ENCODE measurements at places on chromosomes 6 and 20. TPM values are rescaled to one million over a fixed set of nuclear protein-coding genes. Genes with fewer than 3 reads are reported as not detected.

PPP1R11 gene
- total RNA-seq: 50.3 TPM

HNF4A gene
- not detected for total RNA-seq

SLC17A3 gene
- total RNA-seq: not detected

RPP40 gene
- 3.0 TPM for total RNA-seq

ELMO2 gene
- 38.5 TPM for total RNA-seq

HMGN3 gene
- 173 TPM for total RNA-seq

CFB gene
- total RNA-seq: 34.2 TPM

SLC35D3 gene
- total RNA-seq: not detected

SRMS gene
- not detected for total RNA-seq

PSMB9 gene
- 12.5 TPM for total RNA-seq

DNA sequence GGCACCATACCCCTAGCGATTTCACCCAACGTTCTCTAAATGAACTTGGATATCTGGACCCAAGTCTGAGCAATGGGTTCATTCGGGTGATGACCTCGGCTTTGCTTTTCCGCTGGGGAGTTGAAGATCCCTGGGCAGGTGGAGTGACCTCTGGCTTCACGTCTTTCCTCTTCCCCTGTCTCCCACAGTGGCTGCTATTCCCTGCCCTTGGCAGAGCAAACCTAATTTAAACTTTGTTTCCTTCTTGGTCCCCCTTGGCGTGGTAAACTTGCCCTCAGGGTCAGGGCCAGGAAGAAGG is 7.8 kb upstream of the TFAP2A start:
- no peak for DNase-seq

GRCh38 chr6:137323860-137324259 is 104.7 kb upstream of the IFNGR1 start:
- DNase-seq: no peak

GRCh38 chr6:79261666-79262065 is 27.2 kb upstream of the HMGN3 start:
- no peak for DNase-seq

GRCh38 chr6:6711832-6712448 is 123.4 kb downstream of the LY86 start:
- DNase-seq: no peak

- peak; percentile 82 for DNase-seq
Observed at GRCh38 chr6:157143171-157143889, 180.0 kb downstream of the TMEM242 start.

GRCh38 chr6:836276-836853 is 143.4 kb upstream of the EXOC2 start:
- no peak for DNase-seq

GRCh38 chr6:13711324-13711732 is 307 bp downstream of the RANBP9 start:
- DNase-seq: no peak

- DNase-seq: no peak
Observed at GRCh38 chr20:9838035-9838377, 870 bp downstream of the PAK5 start.

GRCh38 chr6:42509765-42510164 is 54.1 kb upstream of the UBR2 start:
- DNase-seq: no peak

DNA sequence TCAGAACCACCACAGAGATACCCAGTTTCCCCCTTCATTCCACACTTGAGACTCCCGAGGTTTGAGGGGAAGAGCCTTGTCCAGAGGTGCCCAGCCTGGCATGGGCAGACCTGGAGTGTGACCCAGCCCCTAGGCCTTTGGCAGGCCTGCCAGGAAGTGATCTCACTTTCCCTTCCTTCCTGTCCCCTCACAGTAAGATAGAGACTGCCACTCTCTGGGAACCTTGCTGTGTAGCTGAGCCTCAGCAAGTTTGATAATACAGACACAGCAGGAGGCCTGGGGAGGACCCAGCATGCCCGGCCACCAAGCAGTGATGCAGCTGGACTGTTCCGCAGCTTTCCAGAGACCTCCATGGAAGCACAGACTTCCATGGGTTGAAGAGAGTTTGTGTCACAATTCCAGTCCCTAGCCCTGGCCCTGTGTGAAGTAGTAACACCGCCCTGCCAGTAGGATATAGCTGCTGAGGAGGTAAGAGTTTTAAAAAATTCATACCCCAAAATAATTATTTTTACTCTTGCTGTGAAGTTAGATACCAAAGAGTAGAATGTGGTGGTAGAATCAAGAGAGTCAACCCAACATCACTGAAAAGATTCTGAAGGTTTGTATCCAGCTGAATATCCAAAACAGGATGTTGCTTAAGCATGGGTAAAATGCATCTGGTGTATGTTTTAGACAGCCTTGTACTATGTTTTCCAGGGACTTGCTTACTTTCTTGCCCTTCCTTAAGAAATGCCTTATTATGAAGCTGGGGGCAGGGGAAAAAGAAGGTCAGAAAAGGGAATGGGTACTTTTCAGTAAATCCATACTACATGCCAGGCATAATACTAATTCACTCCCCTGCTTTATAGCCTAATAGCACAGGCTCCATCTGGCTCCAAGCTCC is 16.3 kb downstream of the PKIG start:
- peak; percentile 83 for DNase-seq

GRCh38 chr6:79602859-79603258 is 28.3 kb upstream of the SH3BGRL2 start:
- DNase-seq: no peak

GRCh38 chr6:118913161-118913560 is 19.2 kb downstream of the ASF1A start:
- DNase-seq: no peak

DNA sequence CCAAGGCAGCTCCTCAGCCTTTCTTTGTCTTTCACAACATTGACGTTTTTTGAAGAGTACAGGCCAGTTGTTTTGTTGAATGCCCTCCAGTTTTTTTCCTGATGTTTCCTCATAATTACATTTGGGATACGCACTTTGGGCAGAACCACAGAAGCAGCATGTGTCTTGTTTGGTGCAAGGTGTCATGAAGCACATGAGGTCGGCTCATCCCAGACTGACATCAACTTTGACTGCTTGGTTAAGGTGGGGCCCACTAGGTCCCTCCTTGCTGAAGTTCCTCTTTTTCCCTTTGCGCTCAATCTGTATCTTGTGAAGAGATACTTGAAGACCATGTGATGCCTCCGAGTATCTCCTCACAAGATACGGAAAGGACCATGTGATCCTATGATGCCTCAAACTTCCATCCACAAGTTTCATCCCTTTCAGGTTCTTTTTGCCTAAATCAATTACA is 10.5 kb downstream of the SNAI1 start:
- DNase-seq: no peak

GRCh38 chr6:119647309-119647708 is 297.7 kb upstream of the MAN1A1 start:
- no peak for DNase-seq

DNA sequence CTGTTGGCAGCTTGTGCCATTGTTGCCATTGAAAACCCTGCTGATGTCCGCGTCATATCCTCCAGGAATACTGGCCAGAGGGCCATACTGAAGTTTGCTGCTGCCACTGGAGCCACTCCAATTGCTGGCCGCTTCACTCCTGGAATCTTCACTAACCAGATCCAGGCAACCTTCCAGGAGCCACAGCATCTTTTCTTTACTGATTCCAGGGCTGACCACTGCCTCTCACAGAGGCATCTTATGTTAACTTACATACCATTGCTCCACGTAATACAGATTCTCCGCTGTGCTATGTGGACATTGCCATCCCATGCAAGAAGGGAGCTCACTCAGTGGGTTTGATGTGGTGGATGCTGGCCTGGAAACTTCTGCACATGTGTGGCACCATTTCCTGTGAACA is 221.8 kb upstream of the FAM83B start:
- no peak for DNase-seq

DNA sequence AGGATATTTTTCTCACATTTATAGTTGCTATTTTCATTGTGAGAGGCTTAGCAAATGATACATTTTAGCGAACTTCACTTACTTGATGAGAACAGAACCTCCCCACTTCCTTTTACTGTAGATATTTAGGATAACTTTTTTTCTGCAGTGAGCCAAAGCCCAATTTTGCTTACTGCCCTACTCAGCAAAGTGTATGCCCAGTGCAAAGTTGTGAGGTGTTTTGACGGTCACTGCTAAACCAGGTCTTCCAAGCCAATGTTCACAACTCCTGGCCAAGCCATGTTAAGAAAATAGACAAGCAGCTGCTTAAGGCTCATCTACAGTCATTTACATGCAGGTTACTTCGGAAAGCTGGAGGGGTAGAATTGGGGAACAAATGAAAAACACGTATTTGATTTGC is 144.8 kb downstream of the ADGRG6 start:
- no peak for DNase-seq

GRCh38 chr6:75608956-75609533 is 7.4 kb downstream of the SENP6 start:
- no peak for DNase-seq

DNA sequence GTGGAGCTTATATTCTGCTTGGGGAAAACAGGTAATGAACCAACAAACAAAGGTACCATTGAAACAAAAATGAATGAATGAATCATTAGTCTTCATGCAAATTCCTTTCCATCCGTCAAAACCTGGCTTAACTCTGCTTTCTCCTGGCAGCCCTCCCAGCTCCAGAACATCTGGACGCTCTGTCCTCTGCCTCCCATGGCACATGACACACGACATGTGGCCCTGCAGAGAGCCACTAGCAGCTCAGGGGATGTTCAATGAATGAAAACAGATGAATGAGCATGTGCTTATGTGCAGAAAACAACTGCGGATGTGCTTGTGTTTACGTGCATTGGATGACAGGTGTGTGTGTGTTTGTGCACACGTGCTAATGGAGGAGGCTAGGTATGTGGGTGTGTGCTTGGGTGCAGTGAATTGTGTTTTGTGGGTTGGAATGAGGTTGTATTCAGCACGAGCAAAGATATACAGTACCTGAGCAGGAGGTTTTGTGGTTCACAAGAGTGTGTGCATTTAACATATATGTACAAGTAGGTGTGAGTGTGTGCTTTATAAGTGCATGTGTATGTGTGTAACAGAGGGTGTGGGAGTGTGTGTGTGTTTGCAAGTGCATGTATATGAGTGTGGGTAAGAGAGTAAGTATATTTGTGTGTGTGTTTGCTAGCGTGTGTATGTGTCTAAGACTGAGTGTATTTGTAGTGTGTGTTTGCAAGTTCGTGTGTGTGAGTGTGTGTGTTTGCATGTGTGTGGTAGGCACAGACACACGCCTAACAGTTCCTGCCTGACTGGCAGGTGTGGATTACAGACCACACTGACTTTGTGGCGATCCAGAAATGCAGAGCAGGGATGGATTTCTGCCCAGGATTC is 374.1 kb upstream of the SULF2 start:
- DNase-seq: no peak

- DNase-seq: peak; percentile 84
Observed at GRCh38 chr20:54207743-54208547, at the start of gene PFDN4. TSS of gene PFDN4 (plus strand) at chr20:54208087. CDS start at chr20:54208101, 14 bp downstream.

DNA sequence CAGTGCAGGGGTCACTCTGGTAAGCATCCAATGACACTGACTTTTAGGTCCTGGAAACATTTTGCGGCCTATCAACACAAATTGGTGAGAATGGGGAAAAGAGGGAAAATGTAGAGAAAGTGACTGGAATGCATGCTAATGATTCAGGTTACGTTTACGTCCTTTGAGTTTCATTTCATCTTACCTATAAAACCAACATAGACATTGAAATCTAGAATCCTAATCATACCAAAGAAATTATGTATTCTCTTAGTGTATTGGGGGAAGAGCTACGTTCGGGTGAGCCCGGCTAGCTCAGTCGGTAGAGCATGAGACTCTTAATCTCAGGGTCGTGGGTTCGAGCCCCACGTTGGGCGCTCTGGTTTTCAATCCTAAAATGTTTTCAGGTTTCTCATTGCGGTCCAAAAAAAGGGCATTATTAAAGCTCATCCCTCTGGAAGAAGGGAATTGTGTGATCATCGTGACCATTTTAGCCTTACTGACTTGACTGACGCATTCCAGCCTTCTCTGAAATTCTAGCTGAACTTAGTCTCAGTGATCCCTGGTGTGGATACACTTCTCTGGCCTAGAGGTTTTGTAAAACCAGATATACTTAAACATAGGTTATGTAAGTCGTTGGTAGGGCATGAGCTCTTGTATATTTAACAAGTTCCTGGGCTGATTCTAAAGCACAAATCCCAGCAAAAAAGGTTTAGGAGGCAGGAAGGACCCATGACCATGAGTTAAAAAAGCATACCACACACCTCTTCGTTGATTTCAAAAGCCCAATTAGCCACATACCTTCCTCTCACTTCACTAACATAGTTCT is 18.3 kb downstream of the HMGN4 start:
- peak; percentile 70 for DNase-seq

GRCh38 chr6:122376246-122376645 is 23.2 kb upstream of the HSF2 start:
- DNase-seq: no peak

- no peak for DNase-seq
Observed at GRCh38 chr20:6698056-6698455, 69.4 kb upstream of the BMP2 start.

DNA sequence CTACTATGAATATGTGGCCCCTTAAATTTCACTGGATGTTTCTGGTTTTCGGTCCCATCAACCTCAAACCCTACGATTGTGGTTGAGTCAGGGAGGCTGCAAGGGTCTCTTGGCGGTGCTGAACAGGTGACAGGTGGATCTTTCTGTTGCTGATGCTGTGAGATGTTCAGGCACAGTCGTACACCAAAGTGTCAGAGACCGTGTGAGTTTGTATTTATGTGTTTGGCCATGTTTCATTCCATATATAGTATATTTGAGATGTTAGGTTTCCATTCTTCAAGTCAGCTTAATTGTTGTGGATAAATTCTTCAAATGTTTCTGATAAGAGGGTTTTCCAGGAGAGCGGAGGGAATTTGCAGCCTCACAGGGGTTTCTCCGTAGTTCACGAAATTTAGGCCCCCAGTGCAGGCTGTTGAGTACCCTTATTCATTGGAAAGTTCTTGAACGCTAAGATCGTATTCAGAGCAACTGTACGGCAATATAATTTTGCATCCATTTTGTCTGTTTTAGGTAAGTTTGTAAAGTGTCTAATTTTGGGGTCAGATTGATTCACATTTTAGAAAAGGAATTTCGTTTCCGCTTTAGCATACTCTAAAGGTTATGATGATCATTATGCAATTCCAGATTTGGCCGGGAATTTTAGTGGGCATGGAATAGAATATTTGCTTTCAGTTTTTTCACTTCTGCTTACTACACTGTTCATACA is 1.2 kb downstream of the TAB2 start:
- DNase-seq: no peak

GRCh38 chr6:30102414-30102969 is 10.4 kb downstream of the TRIM31 start:
- no peak for DNase-seq

DNA sequence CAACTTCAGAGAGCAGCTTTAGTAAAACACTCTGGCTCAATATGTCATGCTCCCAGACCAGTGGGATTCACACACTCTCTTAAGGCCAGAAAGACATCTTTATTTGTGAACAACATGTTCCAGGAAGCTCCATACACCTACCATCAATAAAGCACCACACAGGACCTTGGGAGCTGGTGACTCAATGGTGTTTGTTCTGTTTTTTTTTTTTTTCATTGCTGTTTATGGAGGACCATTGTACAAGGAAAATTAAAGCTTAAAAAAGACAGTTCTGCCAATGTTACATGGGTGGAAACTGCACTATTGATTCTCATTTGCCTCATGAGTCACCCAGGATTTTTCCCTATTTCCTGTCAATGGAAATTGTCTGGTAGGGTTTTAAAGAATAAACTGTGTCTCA is 36.3 kb upstream of the TENT5A start:
- no peak for DNase-seq

GRCh38 chr6:25497383-25498040 is 154.5 kb upstream of the SCGN start:
- no peak for DNase-seq
